HS-27A (cell line): ENCODE measurements at places on chromosomes 7 and 10.

DNA sequence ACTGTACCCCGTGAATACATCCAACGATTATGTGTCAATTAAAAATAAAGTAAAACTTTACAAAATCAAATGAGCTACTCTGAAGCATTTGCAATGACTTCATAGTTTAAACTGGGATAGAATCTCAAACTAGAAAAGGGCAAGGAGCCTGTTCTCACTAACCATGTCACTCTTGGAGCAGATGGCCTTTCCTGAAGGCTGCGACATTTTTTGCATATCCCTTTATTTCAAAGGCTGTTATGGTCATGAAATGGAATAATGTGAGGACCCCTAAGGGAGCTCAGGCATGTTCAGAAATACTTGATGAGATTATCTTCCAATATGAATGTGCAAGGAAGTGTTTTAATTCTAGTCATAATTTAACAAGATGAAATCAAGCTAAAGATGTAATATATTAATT, 679.4 kb downstream of the NRG3 start:
- no peak for DNase-seq

GRCh38 chr7:36939816-36940215, 215.5 kb upstream of the AOAH start:
- DNase-seq, result no peak

- DNase-seq, result no peak
Measured at GRCh38 chr7:150904011-150904909, 51.9 kb downstream of the AOC1 start.

GRCh38 chr10:75446508-75446907, 15.1 kb downstream of the LRMDA start:
- no peak for DNase-seq

DNA sequence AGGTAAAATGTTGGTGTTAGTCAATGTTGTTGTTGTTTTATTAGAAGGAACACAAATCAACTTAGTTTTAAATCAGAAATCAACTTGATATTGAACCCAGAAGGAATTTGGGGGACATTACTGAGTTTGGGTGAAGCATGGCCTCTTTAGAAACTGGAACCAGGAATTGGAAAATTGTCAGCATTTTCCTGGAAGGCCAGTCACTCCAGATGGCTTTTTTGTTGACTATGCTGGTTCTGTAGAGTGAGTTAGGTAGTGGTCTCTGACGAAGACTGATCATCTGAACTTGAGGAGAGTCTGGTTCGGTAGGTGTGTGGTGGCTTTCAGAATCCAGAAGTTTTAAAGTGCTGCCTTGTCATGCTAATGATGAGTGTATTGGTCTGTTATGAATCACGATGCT, 111.5 kb downstream of the BMPER start:
- no peak for DNase-seq
